T-helper 1 cell (primary cell): ENCODE measurements at places on chromosomes 16 and 17.

- no peak for DNase-seq
Observed at GRCh38 chr17:12530161-12530560, 135.5 kb upstream of the MYOCD start.

GRCh38 chr16:73143576-73144422 lies 95.9 kb upstream of the ZFHX3 start:
- no peak for DNase-seq

DNA sequence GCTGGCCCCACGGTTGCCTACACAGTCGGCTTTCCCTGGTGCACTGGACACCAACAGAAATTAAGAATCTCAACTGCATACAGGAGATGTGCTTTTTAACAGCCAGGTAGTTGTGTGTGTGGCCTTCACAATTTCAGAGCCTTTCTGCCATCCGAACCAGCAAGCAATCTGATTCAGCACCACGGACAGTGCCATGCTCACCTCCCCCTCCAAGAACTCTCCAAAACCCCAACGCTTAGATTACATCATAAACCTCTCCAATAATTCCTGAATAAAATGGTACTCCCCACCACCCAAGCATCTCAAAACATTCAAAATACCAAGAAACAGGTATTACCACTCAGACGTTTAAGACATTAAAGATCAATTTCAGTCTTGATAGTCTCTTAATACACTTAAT lies 31.8 kb downstream of the USP7 start:
- peak; percentile 35 for DNase-seq

DNA sequence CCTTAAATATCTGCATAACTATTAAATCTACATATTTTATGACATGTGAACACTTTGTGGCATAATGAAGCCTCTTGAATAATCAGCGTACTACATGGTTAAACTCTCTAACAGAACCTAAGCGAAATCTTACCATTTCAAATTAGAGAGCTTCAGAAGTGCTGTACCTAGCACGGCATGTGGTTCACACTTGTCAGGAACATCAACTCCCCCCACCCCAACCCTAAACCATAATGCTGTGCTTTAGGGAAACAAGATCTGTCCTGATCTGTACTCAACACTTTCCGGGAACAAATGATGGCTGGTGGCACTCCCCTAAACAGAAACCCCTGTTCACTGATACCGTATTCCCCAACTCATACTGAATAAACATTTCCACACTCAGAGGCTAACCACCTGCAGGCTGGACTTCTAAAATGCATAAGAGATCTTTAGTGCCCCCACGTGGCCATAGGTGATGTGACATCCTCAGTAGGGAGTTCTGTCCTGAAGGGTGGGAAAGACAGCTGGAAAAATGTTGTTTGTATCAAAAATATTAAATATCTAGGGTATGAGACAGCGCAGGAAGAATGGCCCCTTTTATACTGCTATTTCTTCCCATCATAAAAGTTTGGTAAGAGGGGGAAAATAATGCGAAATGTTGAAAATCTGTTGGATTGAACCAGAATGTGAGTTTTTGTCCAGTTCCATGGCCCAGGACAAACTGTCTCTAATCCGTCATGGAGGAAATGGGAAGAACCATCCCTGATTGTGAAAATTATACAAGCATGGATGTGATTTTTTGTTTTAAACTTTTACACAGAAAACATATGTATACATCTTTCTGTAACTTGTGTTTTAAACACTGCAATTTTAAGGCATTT lies 88.6 kb downstream of the USP31 start:
- DNase-seq, result peak; percentile 37

DNA sequence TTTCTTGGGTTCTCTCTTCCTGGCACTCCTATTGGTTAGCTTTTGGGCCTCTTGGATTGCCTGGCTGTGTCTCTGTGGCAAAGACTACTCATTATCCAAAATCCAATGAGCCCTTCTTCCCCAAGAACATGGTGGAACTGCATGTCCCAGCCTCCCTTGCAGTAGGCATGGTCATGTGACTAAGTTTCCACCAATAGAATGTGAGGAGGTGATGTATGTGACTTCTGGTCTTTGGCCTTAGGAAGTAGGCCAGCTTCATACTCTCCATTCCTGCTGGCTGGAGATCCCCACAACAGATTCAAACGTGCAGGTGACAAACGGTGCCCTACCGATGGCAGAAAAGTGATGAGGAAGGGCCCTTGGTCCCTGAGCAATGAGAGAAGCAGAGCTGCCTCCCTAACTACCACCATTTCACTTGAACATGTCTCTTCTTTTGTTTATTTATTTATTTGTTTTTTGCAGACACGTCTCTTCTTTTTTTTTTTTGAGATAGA lies 17.3 kb upstream of the SPN start:
- no peak for DNase-seq

GRCh38 chr16:88317613-88317965 lies 65.2 kb upstream of the ZNF469 start:
- no peak for DNase-seq

DNA sequence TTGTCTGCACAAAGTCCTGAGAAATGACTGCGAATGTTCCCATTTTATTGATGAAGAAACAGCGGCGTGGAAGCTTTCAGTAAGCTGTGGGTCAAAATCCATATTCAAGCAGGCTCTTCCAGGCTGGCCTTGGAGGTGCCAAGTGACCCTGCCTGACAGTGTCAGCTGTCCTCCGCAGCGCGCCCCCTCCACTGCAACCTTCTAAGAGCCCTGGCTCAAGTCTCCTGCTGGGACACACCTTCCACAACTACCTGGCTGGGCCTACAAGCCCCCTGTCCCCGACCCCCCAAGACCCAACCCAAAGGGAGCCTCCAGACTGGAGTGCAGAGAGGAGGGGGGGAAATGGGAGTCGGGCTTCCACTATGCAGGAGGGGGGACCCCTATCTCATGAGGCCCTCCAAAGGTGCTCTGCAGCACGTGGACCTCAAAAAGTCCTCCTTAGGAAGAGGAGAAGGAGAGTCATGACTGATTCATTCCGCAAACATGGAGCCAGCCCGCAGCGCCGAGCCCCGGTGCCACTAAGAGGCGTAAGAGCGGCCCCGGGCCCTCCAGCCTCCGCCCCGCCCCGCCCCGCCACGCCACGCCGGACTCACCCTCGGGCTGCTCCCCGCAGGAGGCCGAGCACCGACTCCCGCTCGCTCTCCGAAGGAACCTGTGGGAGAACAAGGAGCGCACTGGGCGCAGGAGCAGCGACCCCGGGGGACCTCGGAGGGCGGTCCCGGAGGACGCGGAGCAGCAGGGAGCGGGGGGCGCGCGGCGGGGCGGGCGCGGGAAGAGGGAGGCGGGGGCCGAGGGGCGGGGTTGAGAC lies 574 bp downstream of the MPP3 start:
- no peak for DNase-seq

DNA sequence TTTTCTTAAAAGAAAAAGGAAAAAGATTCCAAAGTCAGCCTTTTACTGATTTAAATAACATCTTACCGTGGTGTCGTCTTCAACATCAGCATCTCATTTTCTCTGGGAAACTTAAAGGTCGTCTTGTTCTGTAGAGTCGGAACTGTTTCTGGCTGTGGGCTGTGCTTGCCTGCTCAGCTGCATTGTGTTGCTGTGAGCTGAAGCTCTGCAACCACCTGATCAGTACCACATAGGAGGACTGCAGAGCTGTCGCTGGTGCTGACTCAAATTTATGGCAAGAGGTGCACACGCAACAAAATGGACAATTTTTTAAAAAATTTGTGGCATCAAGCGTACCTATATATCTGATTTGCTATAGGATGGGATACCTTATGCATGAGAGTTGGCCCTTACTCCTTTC lies at the start of gene OMG:
OMG (minus strand) TSS at position 150 of the 400 bp plus-strand sequence. CDS start 908 bp downstream, outside the sequence.
- no peak for DNase-seq

GRCh38 chr16:30535777-30536190 lies 1.1 kb upstream of the ZNF747 start:
- DNase-seq, result peak; percentile 76

GRCh38 chr16:23499801-23500200 lies 10.5 kb downstream of the GGA2 start:
- DNase-seq, result no peak

DNA sequence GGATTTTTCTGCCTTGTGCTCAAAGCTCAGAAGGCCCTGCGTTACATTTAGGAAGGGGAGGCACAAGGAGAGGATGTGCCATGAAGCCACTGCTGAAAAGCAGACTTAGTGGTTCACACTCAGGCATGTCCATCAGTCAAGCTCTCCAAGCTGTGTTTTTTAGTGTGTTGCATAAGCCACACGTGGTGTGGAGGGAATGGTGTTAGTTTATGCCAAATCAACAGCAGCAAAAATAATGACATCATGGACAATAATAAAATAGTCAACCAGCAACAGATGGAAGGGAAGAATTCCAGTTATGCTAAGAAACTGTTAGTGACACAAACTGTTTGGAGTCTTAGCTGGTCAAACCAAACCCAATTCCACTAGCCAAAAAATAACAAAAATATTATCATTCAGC lies 438.3 kb downstream of the NPIPA7 start:
- DNase-seq, result no peak

DNA sequence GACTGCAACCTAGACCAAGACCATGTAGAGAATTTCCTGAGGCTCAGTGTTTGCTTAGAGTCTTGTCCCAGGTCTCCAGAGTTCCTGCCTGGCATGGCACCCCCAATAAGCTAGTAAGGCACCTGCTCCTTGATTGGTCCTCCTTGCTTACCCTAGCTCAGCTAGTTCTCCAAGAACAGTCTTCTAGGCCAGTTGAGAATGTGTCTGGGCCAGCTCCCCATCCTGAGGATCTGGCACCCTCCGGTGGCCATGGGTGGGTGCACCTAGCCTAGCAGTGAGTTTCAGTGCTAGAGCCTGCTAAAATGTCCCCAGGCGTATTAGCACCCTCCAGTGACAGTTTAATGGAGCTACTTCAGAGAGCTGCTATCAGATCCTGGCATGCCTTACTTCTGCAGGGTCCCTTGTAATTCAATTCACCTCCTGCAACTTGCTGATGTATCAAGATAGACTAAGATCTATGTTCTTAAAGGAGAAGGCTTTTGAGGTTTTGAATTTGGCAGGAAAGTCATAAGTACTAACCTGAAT lies 44.4 kb upstream of the MED13 start:
- DNase-seq, result peak; percentile 83

DNA sequence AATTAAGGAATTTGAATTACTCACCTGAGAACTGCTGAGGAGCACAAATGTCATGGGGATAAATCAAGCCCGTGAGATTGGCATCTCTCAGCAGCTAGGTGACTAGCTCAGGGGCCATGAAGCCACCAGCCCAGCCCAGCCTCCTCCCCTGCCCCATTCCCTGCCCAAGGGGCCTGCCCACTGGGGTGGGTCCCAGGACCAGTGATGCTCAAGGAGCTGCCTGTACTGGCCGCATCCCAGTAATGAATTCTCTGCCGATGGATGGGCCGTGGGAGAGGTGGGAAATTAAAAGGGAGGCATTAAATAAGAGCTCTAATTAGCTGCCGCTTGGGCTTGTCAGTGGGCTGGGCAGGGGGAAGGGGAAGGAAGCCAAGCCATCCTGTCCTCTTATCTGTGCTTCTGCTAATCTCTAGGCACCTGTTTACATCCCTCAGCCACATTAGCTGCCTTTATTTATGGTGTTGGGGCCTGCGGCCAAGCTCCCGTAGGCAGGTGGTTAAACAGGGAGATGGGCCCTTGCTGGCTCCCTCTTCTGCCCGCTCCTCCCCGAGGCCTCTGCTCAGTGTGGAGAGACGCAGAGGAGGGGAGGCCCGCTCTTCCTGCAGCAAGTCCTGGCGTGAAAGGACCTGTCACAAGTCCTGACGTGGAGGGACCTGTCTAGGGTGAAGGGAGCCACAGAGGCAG lies 48.8 kb downstream of the PIPOX start:
- DNase-seq, result no peak

- no peak for DNase-seq
Observed at GRCh38 chr16:82801361-82801760, 174.6 kb downstream of the CDH13 start.

DNA sequence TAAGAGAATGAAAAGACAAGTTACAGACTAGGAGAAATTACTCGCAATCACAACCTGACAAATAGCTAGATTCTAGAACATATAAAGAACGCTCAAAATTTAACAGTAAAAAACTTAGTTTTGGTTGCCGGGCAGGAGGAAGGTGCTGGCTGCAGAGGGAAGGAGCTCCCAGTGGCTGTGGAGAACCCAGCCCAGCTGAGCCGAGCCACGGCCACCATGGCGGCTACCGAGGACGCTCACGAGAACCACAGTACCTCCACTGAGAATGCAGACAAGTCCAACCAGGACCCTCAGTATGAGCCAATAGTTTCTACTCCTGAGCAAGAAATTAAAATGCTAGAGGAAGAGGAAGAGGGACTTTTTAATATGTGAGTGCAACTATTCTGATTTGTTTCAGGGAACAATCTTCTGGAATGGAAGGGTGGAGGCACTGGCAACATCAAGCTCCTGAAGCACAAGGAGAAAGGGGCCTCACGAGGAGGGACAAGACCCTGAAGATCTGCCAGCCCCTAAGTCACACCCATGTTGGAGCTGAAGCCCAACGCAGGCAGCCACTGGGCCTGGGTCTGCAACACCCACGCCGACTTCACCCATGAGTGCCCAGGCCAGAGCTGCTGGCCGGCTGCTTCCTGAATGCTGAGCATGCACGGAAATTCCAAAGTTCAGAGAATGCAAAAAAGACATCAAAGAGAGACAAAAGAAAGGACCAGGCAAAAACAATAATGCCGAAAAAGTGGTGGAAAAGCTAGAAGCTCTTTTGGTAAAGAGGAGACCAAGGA lies 55.0 kb downstream of the DNAH17 start:
- DNase-seq, result no peak

- no peak for DNase-seq
Observed at GRCh38 chr16:79154086-79154485, 446.5 kb downstream of the MAF start.

DNA sequence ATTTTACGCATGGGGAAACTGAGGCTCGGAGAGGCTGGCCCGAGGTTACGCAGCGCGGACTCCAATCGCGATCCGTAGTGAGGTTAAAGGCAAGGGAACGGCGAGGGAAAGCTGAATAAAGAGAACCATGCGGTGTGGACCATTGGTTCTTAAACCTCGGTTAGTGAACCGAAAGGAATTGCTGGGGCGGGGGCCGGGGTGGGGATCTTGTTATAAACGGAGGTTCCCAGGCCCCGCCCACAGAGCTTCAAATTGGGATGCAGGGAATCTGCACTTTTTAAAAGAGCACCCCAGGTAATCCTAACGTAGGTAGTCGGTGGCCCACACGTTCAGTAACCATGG lies 524 bp downstream of the IQCK start:
- DNase-seq, result no peak

DNA sequence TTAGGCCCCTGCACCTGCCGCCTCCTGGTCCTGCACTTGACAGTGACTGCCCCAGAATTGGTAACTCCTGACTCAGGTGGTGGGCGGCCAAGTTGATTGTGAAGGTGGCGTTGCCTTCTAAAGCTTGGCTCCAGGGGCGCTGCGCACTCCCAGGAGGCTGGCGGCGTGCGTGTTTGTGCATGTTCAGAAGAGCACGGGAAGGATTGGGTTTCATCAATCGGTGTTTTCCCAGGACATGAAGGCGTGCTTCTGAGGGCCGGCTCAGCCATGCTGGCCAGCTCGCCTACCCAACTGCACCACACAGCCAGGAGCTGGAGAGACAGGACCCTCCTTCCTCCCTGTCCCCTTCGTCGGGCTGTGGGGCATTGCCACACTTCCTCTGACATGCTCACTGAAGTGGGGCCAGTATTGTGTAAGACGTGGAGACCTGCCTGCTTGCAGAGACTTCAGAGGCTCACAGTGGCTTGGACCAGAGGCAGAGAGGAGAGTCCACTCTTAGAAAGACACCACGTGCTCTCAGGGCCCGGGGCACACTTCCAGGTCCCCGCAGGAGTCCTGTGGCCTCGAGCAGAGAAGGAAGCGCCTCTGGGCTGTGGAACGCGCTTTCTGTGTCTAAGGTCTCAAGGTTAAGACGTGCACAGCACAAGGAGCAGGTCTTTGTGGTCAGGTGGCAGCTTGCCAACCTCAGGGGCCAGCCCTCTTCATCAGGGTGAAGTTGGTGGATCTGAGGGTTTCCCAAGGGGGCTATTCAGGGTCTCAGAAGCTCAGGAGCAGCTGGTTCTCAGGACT lies 2.8 kb downstream of the RAB40C start:
- DNase-seq, result no peak
